ENCODE measurements at places on chromosomes 13 and 19.
A peak's percentile ranks its signal among the peaks of the same experiment; 100 is the strongest.

DNA sequence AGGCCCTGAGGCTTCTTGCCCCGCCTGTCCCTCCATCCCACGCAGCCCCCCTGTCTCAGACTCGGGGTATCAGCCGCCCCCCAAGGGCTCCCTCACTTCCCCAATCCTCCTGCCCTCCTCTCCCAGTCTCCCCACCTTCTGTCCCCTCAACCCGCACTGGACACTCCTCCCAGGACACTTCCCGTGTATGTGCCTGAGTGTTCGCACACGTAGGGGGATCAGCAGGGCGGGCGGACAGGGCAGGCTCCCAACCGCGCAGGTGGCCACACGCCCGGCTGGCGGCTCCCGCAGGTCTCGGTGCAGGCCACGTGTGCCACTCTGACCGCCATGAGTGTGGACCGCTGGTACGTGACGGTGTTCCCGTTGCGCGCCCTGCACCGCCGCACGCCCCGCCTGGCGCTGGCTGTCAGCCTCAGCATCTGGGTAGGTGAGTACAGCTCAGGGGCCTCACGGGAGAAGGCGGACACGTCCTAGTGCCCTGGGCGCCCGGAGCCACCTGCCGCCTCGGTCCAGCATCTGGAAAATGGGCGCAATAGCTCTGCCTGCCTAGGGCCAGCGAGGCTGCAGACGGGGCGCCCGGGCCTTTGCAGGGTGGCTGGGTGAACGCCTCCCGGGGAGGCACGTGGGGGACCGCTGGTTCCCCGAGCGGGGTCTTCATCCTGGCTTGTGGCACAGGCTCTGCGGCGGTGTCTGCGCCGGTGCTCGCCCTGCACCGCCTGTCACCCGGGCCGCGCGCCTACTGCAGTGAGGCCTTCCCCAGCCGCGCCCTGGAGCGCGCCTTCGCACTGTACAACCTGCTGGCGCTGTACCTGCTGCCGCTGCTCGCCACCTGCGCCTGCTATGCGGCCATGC lies 2.3 kb downstream of the KISS1R start:
- DNase-seq = peak; percentile 87

DNA sequence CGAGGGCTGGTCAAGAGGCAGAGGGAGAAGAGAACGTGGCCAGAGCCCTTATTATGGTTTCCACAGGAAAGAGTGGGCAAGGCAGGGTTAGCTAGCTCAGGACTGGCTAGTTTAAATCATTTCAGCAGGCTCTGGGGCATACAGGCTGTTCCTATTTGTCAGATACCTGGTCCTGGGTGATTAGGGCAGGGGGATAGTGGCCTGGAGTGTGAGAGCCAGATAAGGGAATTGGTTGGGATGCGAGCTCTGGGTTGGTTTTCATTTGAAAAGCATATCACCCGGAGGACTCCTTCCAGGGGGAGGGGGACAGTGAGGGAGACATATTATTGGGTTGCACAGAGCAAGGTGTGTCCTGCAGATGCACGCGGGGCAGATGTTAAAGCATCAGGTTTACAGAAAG lies 75.3 kb upstream of the CLDN10 start:
- no peak for DNase-seq

DNA sequence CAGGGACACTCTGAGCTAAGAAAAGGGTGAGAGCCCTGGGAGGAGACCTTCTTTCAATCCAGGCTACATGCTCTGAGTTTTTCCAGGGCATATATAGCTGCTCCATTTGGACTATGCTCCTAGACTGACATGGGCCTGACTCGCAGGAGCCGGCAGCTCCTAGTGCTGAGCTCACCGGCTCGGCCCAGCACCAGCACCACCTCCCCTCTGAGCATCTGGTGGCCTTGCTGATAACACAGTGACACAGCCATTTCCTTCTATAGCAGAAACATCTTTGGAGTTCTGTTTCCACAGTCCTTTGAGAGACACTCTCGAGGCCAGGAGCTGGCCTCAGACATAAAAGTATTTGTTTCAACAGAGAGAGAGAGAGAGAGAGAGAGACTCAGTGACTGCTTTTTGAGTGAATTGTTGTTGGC lies 184.9 kb downstream of the TM9SF2 start:
- DNase-seq = no peak

DNA sequence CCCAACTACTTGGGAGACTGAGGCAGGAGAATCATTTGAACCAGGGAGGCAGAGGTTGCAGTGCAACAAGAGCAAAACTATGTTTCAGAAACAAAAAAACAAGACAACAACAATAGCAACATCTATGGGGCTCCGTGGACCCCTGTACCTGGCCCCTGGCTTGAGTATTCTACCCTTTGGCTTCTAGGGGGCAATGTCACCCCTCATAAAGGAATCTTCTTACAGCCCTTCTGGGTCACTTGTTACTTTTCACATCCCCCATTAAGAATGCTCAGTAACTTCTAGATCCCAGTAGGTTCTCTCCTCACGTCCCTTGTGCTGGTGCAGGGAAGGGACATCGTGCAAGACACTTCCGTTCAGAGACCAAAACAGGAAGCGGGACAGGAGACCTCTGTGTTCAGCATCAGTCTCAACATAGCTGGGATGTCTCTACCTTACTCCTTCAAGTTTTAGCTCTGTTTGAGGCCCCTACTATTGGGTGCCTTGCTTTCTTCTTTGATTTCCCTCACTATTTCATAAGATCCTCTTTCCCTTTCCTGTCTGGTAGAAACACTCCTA lies 218.1 kb upstream of the ARGLU1 start:
- no peak for DNase-seq

- no peak for DNase-seq
Observed at GRCh38 chr13:89568746-89569145, 1778.7 kb upstream of the MIR17HG start.

- peak; percentile 59 for DNase-seq
Observed at GRCh38 chr13:26971990-26972887, 199.4 kb downstream of the USP12 start.

- DNase-seq = peak; percentile 77
Observed at GRCh38 chr19:48608798-48609263, 2.3 kb downstream of the SPACA4 start.

DNA sequence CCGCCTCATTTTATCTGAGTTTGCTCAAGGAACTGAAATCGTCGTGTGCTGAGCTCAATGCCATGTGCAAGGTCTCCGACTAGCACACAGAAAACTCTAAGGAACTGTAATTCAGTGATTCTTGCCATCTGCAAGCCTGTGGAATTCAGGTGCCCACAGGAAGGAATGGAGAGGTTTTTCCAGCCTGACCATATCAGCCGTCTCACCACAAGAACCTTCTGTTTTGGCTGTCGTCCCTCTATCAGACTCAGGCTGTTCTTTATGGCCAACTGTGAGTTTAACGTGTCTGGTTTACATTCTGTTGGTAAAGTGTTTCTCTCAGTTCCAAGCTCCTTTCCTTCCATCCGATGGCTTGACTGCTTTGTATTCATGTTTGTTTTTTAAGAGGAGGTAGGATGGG lies 293.5 kb downstream of the SPRY2 start:
- no peak for DNase-seq

- DNase-seq = no peak
Observed at GRCh38 chr13:67961331-67961730, 731.2 kb upstream of the PCDH9 start.

GRCh38 chr19:13918726-13919411 lies 12.9 kb downstream of the CC2D1A start:
- DNase-seq = no peak

DNA sequence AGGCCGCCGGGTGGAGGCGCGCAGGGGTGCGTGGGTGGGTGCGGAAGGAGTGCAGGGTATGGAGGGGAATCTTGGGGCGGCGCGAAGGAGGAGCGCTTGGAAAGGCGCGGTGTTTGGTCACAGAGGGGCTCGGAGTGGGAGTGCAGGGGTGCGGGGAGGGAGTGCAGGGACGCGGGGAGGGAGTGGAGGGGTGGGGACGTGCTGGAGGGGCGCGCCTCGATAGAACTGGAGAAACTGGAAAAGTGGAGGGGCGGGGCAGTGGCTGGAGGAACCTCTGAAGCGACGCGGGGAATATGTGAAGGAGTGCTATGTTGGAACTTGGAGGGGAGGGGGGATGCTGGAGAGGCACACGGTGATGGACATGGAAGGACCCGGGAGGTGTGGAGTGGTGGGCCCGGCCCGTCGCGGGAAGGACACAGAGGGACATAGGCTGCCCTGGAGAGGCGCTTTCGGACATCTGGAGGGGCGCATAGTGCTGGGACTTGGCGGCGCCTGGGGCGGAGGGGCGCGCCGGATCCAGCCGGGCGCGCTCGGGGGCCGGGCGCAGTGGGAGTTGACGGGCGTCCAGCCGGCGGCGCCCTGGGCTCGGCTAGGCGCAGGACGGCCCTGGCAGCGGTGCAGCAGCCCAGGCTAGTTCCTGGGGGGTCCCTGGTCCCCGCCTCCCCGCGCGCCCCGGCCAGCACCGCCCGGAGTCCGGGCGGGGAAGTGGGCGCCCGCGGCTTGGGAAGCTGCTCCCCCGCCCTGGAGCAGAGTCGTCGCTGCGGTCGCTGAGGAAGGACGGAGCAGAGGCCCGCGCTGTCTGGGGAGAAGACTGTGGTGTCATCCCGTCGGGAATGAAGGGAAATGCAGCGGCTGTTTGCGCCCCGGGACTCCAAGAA lies 20.8 kb upstream of the SGCG start:
- DNase-seq = peak; percentile 8

- DNase-seq = no peak
Observed at GRCh38 chr19:5905114-5905778, 574 bp downstream of the VMAC start.

- DNase-seq = no peak
Observed at GRCh38 chr13:28750187-28751045, 31.6 kb upstream of the SLC46A3 start.

GRCh38 chr13:100088273-100088643 lies 635 bp upstream of the PCCA start:
- DNase-seq = no peak

DNA sequence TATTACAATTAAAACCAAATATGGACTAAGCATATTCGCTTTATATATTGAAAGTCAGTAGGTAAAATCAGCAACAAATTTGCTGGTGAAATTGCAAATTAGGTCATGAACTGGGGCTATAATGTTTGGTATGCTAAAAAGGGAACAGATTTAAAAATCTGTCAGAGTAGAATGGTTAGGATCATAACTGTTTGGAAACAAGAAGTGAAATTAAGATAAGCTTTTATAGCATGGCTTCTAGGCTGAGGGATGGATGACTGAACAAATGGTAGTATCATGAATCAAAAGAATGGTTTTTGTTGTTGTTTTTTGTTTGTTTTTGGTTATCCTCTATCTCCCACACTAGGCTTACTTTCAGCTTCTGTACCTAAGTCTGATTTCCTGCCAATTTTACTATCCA lies 1090.4 kb downstream of the PCDH9 start:
- DNase-seq = no peak

- DNase-seq = no peak
Observed at GRCh38 chr19:10143681-10144080, 24.0 kb upstream of the EIF3G start.

DNA sequence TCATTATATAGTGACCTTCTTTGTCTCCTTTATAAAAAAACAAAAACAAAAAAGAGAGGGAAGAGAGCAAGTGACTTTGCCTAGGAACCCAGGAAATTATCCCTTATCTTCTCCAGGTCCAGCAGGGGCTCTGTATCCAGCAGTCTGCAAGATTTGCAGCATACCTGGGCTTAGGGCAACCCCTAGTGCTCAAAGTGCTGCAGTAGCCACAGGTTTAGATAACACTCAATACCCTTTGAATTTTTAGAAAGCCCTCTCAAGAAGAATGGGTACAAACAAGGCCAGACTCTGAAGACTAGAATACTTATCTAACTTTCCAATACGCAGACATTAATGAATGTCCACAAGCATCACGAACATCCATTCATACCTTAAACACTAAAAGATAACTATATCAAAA lies 43.2 kb downstream of the CCNA1 start:
- DNase-seq = peak; percentile 45

DNA sequence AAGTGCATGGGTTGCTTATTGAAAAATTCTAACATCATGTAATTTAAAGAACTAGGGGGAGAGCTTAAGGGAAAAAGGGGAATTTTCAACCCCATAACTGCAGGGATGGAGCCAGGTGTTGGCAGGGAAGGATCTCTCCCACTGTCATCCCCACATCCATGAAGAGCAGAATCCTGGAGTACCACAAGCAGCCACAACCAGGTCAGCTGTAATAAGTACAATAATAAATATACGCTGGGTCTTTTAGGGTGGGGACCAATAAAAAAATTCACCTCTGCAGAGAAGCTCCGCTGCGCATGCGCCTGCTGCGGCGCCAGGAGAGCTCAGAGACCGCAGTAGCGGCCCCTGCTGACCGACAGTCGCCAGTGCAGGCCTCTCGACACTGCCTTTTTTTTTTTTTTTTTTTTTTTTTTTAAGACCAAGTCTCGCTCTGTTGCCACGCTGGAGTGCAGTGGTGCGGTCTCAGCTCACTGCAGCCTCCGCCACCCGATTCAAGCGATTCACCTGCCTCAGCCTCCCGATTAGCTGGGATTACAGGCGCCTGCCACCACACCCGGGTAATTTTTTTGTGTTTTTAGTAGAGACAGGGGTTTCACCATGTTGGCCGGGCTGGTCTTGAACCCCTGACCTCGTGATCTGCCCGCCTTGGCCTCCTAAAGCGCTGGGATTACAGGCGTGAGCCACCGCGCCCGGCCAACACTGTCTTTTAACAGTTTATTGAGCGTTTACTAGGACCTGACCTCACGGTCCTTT lies 2.5 kb upstream of the EEF2 start:
- peak; percentile 88 for DNase-seq

DNA sequence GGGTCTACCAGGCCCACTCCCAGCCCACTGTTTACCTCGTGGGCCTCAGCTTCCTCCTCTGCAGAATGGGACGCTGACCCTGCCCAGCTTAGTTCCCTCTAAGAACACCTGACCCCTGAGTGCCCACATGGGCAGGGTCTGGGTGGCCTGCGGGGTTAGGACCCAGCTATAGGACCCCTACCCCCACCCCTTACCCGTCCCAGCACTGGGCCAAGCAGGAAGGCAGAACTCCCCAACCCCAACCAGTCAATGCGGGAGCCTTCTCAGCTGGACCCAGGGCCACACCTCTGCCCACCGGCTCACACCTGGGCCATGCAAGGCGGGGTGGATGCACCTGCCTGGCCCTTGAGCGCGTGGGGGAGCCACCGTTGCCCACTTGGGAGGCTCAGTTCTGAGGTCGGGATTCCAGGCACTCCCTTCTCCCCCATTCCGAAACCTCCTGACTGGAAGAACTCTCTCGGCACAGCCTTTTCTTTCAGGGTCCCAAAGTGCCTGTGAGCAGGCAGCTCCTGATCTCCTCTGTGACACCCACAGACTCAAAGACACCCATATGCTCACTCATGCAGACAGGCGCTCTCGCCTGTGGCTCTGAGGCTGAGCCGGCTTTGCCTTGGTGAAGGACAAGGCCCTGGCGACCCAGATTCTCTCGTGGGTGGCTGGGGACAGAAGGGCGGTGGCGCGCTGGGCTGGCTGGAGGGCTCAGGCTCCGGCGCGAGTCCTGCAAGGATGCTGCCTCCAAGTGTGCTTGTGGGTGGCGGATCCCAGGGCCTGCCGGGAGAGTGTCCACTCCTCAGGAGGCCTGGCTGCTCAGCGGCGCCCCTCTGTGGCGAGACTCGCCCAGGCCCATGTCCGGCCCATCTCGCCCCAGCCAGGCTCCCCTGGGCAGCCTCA lies 27.9 kb upstream of the PARP4 start:
- no peak for DNase-seq

Measured in COR-L47 (cell line).